ENCODE measurements at places on chromosomes 4 and X.

GRCh38 chr4:167452922-167453430 lies 218.7 kb upstream of the SPOCK3 start:
- DNase-seq: no peak

DNA sequence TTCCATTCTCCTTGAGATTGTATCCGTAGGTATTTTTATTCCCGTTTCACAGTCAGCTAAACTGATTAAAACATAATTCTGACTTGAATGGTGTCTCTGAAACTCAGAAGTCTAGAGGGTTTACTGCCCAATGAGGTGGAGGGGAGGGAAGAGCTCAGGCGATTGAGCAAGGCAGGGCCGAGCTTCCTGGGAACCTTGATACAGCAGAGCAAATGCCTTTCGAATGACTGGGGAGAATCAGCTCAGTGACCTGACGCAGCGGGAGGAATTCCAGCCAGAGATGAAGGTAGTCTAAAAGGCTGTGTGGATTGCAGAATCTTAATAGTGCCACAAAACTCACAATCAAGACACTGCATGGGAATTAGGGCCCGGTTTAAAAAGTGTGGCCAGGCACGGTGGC lies 233.6 kb downstream of the EVC2 start:
- DNase-seq: no peak

- no peak for DNase-seq
Observed at GRCh38 chr4:25297528-25298242, 14.9 kb upstream of the ZCCHC4 start.

DNA sequence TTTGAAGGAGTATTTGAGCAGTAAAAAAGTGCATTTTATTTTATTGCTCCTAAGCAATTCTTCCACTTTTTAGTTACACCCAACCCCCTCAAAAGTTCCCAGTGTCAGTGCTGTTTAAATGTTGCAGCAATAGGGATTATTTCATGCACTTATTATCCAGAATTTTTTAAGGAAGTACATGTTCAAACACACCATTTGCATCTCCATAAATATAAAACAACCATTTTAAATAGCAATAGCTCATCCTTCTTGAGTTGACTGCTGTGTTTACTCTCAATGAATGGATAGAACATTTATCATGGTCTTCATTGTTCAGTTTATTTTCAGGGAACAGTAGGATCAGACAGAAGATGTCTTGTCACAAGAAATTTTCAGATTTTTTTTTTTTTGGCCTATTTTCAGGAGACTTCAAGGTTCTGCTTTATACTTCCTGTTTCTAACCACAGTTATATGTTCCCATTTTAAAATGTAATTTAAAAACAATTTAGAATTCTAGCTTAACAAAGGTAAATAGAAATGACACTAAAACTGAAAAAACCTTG lies 171.9 kb downstream of the TMA16 start:
- DNase-seq: no peak

Data from forelimb muscle (tissue), 1 donor.